ENCODE measurements at places on chromosomes 1 and 21. TPM values are rescaled to one million over a fixed set of nuclear protein-coding genes. Genes with fewer than 3 reads are reported as not detected.

The GJB5 gene
- 120 TPM for total RNA-seq

The RHOC gene
- 639 TPM for total RNA-seq

The SMG7 gene
- total RNA-seq, result 19.5 TPM

The HPCAL4 gene
- total RNA-seq, result not detected

The LINGO4 gene
- not detected for total RNA-seq

The OR2T33 gene
- not detected for total RNA-seq

The SPATA17 gene
- 0.30 TPM for total RNA-seq

The C1QTNF12 gene
- total RNA-seq, result not detected

The MYOG gene
- not detected for total RNA-seq

The NEK2 gene
- 23.5 TPM for total RNA-seq

The MTMR11 gene
- 10.2 TPM for total RNA-seq

The NOTCH2NLA gene
- 39.8 TPM for total RNA-seq

The DYNLT4 gene
- not detected for total RNA-seq

The ATP1B1 gene
- 54.4 TPM for total RNA-seq

The OR10Z1 gene
- not detected for total RNA-seq

The OR2T4 gene
- total RNA-seq, result not detected
